ENCODE measurements at places on chromosomes 13 and 19.

- no peak for DNase-seq
These were observed 635.4 kb upstream of the ARGLU1 start for GRCh38 chr13:107203146-107203847.

GRCh38 chr19:32653599-32653915 lies 21.4 kb downstream of the ANKRD27 start:
- no peak for DNase-seq

DNA sequence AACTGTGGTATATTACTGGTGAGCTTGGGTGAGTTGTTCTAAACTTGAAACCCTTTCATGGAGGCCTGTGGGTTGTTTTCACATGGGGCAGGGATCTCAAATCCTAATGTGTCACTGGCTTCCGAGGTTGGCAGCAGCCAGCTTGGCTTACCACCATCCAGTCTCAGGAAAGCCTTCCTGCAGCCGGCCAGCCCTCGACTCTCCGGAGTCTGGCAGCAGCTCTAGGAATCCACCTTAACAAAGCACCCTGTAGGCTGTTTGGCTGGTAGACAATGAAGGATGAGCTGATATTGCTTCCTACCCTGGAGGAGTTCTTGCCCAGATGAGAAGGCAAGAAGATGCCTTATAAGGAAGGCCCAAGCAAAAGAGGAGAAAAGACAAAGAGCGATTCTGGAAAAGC lies 188.3 kb downstream of the KLF12 start:
- no peak for DNase-seq

- DNase-seq: no peak
These were observed 52.9 kb downstream of the NDFIP2 start for GRCh38 chr13:79533781-79534400.

GRCh38 chr13:25455146-25455545 lies 83.4 kb downstream of the ATP8A2 start:
- DNase-seq: no peak

- DNase-seq: no peak
These were observed 4.6 kb upstream of the MUC16 start for GRCh38 chr19:9014803-9015202.

DNA sequence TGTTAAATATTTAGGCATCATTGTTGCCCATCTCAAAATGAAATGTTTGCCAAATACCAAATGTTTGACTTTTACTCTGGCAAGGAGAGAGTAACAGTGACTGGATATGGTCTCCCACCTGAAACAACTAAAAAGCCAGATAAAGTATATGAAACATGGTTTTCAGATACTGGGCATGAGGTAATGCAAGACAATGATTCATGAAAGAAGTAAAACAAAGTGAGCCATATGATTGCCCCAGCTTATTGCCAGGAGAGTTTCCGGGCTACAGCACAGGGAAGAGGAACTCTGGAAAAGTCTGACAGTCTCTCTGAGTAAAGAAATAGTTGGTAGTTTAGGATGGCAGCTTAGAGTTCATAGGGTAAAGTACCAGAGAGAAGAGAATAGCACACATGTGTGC lies 354.6 kb downstream of the DNAJC15 start:
- DNase-seq: no peak

- no peak for DNase-seq
These were observed 51.4 kb upstream of the ITM2B start for GRCh38 chr13:48181482-48182145.

GRCh38 chr19:2179095-2179494 lies 15.4 kb downstream of the DOT1L start:
- DNase-seq: no peak

DNA sequence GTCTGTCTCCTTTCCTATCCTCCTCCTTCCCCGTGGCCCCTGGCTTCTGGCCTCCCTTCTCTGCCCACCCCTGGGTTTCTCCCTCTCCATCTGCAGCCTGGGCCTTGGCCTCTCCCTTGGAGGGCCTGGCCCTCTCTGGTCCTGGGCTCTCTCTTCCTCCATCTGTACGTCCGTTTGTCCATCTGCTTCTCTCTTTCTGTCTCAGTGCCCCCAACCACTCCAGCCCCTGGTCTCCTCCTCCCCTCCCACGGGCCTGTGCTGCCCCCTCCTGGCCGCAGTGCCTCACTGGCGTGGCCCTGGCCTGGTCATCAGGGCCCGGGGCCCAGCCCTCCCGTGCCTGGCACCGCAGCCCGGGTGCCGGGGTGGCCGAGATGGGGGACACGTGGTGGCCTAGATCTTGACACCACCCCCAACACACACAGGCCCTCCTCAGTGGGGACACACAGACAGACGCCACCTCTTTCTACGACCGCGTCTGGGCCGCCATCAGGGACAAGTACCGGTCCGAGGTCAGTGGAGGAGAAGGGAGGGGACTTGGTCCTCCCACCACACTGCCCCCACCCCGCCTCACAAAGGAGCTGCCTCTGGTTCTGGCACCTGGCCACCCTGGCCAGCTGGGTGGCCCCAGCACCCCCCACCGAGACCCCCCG lies 11.3 kb downstream of the PRKCSH start:
- no peak for DNase-seq

DNA sequence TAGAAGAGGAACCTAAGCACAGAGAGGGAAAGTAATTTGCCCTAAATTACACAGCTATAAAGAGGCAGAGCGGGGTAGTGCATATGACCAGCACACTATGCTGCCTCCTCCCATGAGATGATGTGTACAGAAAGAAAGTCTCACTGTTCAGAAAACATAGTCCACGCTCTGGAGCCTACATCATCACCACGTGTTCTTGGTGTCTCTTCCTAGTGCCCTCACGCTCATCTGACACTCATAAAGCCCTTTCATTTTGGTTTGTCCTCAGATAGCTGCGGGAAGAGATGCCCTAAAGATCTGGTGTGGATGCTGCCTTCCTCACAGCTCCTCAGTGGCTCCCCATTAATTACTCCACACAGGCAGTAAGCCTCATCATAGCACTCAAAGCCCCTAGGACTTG lies 27.4 kb upstream of the SIAH3 start:
- DNase-seq: no peak

GRCh38 chr13:38606699-38607535 lies 80.0 kb upstream of the FREM2 start:
- DNase-seq: no peak

DNA sequence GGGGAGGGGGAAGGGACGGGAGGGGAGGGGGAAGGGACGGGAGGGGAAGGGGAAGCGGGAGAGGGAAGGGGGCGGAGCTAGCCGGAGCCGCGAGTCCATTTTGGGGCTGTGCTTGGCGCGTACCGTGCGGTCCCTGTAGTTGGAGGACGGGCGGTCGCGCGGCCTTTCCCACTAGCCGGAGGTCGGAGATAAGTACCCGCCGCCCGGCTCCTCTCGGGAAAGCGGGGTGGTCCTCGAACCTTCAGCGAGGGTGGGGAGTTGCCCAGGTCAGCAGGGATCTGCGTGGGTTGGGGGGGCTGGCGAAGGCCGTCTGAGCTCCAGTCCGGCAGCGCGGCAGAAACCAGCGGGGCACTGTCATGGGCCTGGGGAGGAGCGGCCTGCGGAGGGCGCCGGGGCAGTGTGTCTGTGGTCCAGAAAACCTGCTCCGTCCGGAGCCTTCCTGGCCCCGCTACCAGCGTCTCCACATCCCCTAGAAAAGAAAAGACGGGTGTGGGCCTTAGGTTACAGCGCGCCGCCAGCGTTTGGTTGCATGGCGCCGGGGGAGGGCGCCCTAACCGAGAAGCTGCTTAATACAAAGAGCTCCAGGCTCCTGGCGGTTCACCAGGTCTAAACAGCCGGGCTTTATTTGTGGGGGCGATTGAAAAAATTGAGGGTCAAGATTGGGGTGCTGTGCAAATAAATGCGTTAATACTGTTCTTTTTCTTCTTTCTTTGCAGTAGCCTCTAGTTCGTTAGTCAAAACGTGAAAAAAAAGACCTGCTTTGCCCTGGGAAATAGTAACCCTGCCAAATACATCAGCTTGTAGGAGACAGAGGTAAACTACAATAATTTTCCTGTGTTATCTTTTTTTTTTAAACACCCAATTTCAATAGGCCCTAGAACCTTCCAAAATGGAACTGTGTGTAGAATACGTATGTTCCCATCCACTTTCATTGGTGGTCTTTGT lies at the start of gene TRIM13:
TSS of gene TRIM13 (plus strand) at position 92 of the 945 bp plus-strand sequence. CDS start 14,899 bp downstream, outside the sequence.
- DNase-seq: peak; percentile 71

DNA sequence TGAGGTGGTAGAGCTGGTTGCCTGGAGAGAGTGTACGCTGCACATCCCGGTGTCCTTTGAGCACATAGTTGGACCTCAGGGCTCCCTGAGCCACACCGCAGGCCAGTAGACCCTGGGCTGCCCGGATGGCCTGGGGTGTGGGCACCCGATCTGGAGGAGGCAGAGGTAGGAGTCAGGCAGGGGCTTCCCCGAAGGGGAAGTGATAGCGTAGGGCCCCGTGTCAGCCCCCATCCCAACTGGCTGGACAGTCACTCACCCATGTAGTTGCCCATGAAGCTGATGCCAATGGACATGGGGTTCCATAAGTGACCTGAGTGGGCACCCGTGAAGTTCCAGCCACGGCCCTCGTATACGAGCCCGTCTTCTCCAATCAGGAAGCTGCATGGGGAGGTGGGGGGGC lies 3.6 kb downstream of the PGLYRP1 start:
- no peak for DNase-seq

- no peak for DNase-seq
These were observed 254.3 kb upstream of the SLITRK1 start for GRCh38 chr13:84136582-84136981.

GRCh38 chr13:39897636-39898035 lies 242.2 kb downstream of the COG6 start:
- no peak for DNase-seq

GRCh38 chr19:37874784-37875183 lies 31.6 kb downstream of the WDR87 start:
- no peak for DNase-seq

DNA sequence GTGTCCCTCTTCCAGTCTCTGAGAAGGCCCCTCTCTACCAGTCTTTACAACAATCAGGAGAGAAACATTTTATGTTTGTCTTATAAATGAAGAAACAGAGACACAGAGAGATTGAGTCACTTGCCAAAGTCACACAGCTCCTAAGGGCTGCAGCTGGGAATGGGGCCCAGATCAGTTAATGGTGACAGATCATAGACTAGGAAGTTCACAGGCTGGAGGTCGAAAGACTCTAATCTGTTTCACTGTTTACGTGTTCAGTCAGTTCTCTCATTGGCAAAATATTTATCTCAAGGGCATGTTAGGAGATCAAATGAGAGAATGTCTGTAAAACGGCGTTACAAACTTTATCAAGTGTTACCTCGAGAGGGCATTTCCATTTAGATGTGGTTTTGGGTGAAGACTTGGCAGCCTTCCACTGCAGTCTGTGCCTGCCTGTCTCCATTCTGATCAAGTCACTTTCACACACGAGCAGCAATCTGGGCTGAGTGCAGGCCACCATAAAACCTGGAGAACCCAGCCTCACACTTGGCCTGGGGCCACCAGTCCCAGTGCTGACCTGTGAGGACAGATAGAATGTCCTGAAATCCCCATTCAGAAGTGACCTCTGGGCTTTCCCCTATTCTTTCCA lies 65.1 kb downstream of the SIAH3 start:
- DNase-seq: no peak

- DNase-seq: no peak
These were observed 9.4 kb upstream of the SPC24 start for GRCh38 chr19:11164879-11165406.

GRCh38 chr19:52170863-52171320 lies 529 bp downstream of the ZNF836 start:
- no peak for DNase-seq

DNA sequence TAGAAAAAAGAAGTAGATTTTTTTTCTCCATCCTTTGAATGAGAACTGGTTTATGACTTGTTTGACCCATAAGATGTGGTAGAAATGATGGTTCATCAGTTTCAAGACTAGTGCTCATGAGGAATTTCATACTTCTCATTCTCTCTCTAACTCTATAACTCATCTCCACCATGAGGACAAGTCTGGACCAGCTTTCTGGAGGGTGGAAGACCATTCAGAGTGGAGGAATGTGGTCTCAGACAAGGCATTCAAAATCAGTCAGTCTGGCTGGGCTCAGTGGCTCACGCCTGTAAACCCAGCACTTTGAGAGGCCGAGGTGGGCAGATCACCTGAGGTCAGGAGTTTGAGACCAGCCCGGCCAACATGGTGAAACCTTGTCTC lies 3.5 kb upstream of the EID2 start:
- DNase-seq: no peak

DNA sequence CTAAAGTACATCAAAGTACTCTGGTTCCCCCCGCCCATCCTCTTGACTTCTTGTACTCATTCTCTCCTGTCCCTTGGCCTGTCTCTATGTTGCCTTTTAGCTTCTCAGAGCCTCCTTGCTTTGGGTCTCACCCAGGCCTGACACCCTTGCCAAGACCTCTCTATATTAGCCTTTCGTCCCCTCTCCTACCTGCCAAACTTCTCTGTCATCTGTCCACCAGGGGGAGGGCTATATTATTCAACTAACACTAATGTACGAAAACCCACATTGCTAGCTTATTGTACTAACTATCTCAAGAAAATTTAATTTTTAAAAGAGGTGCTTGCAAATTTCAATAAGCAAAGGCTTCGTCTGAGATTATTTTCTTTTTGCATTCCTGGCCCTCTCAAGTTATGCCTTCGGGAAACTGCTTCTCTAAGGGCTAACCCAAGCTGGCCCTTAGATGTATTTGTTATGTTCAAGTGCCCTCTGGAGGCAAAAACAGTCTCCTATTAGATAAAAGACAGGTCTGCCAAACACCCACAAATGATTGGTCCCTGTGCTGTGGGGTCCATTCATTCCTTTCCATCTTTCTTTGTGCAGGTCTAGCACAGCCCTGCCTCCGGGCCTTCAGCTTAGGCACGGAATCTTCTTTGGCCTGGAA lies 6.3 kb upstream of the MRPS31 start:
- DNase-seq: no peak

DNA sequence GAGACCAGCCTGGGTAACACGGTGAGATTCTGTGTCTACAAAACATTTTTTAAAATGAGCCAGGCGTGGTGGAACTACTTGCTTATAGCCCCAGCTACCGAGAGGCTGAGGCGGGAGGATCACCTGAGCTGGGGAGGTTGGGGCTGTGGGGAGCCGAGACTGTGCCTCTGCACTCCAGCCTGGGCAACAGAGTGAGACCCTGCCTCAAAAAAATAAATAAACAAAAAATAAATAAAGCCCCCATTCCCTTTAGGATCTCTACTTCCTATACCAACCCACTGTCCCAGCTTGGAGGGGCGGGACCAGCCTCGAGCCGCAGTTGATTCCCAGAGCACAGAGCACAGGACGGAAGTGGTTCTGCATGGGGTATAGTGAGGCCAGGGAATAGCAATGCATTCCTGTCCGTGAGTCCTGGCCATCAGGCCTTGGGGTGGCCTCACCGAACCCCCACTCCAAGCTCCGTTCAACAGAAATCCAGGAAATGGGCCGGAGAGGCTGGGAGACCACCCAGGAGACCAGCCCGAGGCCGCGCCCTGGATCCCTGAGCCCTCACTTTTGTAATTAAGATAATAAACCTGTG lies 4.9 kb upstream of the PTBP1 start:
- no peak for DNase-seq

Data from CD8-positive, alpha-beta memory T cell (primary cell).